Activated CD4-positive, alpha-beta memory T cell treated with anti-CD3 and anti-CD28 coated beads, Interleukin-2, amount 10 ng/mL, durations not matched to agents 7 days and 5 days (primary cell): ENCODE measurements at places on chromosomes 12 and 14. TPM values are rescaled to one million over a fixed set of nuclear protein-coding genes. Genes with fewer than 3 reads are reported as not detected.

- H3K4me1 ChIP-seq = no peaks in the 10 kb centered on the region
- no peaks in the 10 kb centered on the region for H3K27me3 ChIP-seq
- H3K27ac ChIP-seq = no peak overlapping the region
- H3K4me3 ChIP-seq = no peak overlapping the region
- no peak for DNase-seq
These were observed 31.7 kb upstream of the EVL start for GRCh38 chr14:100033347-100034075.

The TMED8 gene
- 21.2 TPM for total RNA-seq

- no peaks in the 10 kb centered on the region for H3K36me3 ChIP-seq
- H3K27me3 ChIP-seq = no peaks in the 10 kb centered on the region
- DNase-seq = no peak
- no peak overlapping the region for H3K27ac ChIP-seq
- H3K4me1 ChIP-seq = no peaks in the 10 kb centered on the region
These were observed 293.0 kb upstream of the TBX3 start for GRCh38 chr12:114976959-114977358.

- H3K4me1 ChIP-seq = peaks cover 48% of the 10 kb centered on the region
- H3K36me3 ChIP-seq = peaks cover 37% of the 10 kb centered on the region
- no peaks in the 10 kb centered on the region for H3K27me3 ChIP-seq
- no peak for DNase-seq
- H3K4me3 ChIP-seq = no peak overlapping the region
These were observed 1.9 kb downstream of the RAD51AP1 start for GRCh38 chr12:4540638-4541037.

GRCh38 chr12:953776-954175 is 4.3 kb upstream of the RAD52 start:
- H3K27me3 ChIP-seq = peaks cover 3% of the 10 kb centered on the region
- no peak overlapping the region for H3K4me3 ChIP-seq
- peaks cover 21% of the 10 kb centered on the region for H3K4me1 ChIP-seq
- DNase-seq = no peak

GRCh38 chr12:64631197-64631596 is 20.9 kb downstream of the RASSF3 start:
- no peak overlapping the region for H3K27ac ChIP-seq
- H3K27me3 ChIP-seq = no peaks in the 10 kb centered on the region
- peaks cover 64% of the 10 kb centered on the region for H3K36me3 ChIP-seq
- no peak overlapping the region for H3K4me3 ChIP-seq
- H3K4me1 ChIP-seq = peaks cover 59% of the 10 kb centered on the region
